ENCODE measurements at places on chromosomes 2 and 18. TPM values are rescaled to one million over a fixed set of nuclear protein-coding genes. Genes with fewer than 3 reads are reported as not detected.

DNA sequence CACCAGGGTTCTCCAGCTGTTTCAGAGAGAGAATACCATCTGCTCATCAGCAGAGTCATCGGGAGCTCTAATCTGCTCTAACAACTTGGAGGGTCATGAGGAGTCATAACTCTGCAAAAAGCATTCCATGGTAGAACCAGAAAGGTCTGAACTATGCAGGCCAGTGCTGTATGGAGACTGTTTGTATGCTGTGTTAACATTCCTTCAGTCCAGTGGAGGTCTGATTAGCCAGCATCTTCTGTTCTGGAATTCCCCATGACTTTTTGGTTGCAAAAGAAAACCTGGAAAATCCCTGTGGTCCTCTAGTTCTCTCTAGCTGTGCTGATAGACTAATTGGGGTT lies 9.4 kb upstream of the ITGB6 start:
- H3K4me3 ChIP-seq = no peak overlapping the region
- H3K27me3 ChIP-seq = peaks cover 4% of the 10 kb centered on the region
- H3K4me1 ChIP-seq = peaks cover 32% of the 10 kb centered on the region
- no peak overlapping the region for H3K27ac ChIP-seq

DNA sequence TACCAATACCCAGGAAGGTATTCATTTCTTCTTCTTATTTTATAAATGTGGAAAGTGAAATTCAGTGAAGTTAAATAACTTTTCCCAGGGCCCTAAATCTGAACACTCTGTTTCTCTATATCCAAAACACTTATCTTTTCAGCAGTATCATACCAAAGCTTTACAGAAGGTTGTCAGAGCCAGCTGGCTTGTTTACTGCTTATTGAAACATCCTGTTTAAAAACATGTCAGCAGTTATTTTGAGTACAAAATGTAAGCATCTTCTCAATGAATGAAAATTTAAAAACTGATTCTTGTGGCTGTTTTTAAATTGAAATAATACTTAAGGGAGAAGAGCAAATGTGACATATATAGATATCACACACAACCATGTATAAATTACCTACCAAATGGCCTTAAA lies 11.3 kb upstream of the CDH19 start:
- no peaks in the 10 kb centered on the region for H3K27me3 ChIP-seq
- H3K4me1 ChIP-seq = no peaks in the 10 kb centered on the region
- DNase-seq = no peak
- no peak overlapping the region for H3K27ac ChIP-seq
- no peak overlapping the region for H3K4me3 ChIP-seq

DNA sequence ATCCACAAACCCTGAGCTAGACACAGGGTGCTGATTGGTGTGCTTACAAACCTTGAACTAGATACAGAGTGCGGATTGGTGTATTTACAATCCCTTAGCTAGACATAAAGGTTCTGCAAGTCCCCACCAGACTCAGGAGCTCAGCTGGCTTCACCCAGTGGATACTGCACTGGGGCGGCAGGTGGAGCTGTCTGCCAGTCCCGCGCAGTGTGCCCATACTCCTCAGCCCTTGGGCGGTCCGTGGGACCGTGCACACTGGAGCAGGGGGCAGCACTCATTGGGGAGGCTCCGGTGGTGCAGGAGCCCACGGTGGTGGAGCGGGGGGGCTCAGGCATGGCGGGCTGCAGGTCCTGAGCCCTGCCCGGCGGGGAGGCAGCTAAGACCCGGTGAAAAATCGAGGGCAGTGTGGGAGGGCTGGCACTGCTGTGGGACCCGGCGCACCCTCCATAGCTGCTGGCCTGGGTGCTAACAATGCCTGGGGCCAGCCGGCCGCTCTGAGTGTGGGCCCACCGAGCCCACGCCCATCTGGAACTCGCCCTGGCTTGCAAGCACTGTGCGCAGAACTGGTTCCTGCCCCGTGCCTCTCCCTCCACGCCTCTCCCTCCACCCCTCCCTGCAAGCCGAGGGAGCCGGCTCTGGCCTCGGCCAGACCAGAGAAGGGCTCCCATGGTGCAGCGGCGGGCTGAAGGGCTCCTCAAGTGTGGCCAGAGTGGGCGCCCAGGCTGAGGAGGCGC lies 75.6 kb downstream of the MOB4 start:
- DNase-seq = no peak
- no peak overlapping the region for H3K27ac ChIP-seq
- H3K4me3 ChIP-seq = no peak overlapping the region
- peaks cover 4% of the 10 kb centered on the region for H3K27me3 ChIP-seq
- H3K36me3 ChIP-seq = no peaks in the 10 kb centered on the region
- no peaks in the 10 kb centered on the region for H3K4me1 ChIP-seq

- no peaks in the 10 kb centered on the region for H3K4me1 ChIP-seq
- no peak overlapping the region for H3K27ac ChIP-seq
- H3K36me3 ChIP-seq = no peaks in the 10 kb centered on the region
- no peak for DNase-seq
- no peak overlapping the region for H3K4me3 ChIP-seq
Measured at GRCh38 chr2:204315236-204315662, 230.0 kb upstream of the PARD3B start.

- no peak overlapping the region for H3K27ac ChIP-seq
- H3K4me3 ChIP-seq = no peak overlapping the region
- H3K36me3 ChIP-seq = no peaks in the 10 kb centered on the region
- H3K27me3 ChIP-seq = peaks cover 6% of the 10 kb centered on the region
- no peaks in the 10 kb centered on the region for H3K4me1 ChIP-seq
Measured at GRCh38 chr2:83967854-83968253, 491.2 kb downstream of the SUCLG1 start.

The ADD2 gene
- 24.5 TPM for total RNA-seq

The SPC25 gene
- total RNA-seq = 35.6 TPM

Data from activated CD8-positive, alpha-beta T cell treated with anti-CD3 and anti-CD28 coated beads for 36 hours (primary cell).